ENCODE measurements at places on chromosomes 2 and 18.

DNA sequence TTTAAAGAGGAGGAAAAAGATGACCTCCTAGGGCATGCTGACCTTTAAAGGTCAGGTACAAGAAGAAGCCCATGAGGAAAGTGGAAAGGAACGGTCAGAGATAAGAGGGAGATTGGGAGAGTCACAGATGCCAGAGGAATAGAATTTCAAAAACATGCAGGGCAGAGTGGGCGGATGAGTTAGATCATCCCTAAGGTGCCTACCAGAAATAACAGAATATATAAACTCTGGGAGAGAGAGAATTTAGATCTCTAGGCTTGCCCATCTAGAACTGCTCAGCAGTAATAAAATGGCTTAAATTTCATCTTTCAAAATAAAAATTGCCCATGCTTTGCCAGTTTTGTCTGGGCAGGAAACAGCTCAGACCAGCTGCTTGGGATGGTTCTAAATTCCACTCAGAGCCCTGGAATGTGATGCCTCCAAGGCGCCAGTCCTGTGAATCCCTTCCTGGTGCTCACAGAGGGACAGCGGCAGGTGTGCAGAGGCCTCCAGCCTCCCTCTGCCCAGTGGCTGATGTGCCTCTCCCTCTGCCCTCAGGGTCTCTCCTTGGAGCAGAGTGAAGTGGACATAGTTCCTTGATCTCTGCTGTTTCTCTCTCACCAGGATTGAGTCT lies 130.9 kb downstream of the ANTXR1 start:
- DNase-seq = no peak

- DNase-seq = no peak
Observed at GRCh38 chr2:45207101-45207500, 197.8 kb upstream of the SIX2 start.

DNA sequence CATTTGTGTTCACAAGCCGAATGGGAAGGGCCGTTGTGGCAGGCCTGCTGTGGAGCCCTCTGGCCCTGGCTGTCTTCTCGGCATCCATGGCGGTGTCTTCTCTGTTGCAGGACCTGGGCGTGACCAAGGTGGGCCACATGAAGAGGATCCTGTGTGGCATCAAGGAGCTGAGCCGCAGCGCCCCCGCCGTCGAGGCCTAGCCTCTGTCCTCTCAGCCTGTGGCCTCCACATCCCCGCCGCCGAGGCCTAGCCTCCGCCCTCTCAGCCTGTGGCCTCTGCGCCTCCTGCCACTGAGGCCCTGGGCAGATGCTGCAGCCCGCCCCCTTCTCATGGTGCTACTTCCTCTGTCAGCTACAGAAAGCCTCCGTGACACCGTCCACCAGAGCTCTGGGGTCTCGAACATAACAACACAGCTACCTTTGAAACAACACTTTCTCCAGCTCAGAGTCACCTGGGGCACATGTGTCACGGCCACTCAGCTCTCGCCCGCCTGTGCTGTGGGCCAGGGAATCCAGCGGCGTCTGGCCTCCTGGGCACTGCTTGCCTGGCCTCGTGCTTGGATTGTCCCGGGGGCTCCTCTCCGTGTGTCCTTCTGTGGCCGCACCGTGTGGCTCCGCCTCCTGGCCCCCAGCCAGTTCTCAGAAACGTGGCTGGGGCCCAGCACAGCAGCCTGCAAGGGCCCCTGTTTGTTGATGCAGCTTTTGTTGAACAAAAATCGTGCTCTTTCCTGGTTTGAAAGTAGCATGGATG lies 97.1 kb downstream of the USP40 start:
- DNase-seq = no peak

GRCh38 chr2:22970284-22970975 lies 414.5 kb upstream of the KLHL29 start:
- no peak for DNase-seq

DNA sequence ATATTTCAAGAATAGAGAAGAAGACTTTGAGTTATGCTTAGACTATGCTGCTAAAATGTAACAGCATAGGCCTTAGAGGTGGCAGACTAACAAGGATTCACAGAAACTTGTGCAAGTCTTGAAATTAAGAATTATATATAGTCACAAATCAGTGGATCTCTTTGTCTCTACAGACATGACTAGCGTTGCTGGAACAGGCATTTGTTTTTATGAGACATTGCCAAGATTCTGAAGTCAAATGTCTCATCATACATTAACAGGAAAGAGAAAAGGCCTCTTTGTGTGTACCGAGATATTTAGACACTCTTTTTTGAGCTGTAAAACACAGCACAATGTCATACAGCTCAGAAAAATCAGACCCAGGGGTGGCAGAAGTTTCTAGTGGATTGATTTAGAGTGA lies 207.1 kb downstream of the TMX3 start:
- DNase-seq = peak; percentile 28
